Activated naive CD8-positive, alpha-beta T cell treated with anti-CD3 and anti-CD28 coated beads for 36 hours (primary cell): ENCODE measurements at places on chromosomes 7 and 10. TPM values are rescaled to one million over a fixed set of nuclear protein-coding genes. Genes with fewer than 3 reads are reported as not detected.

- H3K27me3 ChIP-seq = peaks cover 6% of the 10 kb centered on the region
- no peaks in the 10 kb centered on the region for H3K4me1 ChIP-seq
- no peak for DNase-seq
- H3K27ac ChIP-seq = no peak overlapping the region
Measured at GRCh38 chr7:103680161-103681144, 234.4 kb upstream of the SLC26A5 start.

Gene VAX1
- total RNA-seq = not detected

GRCh38 chr7:105246256-105246655 lies 142.5 kb downstream of the SRPK2 start:
- no peak overlapping the region for H3K4me3 ChIP-seq
- no peak for DNase-seq
- H3K4me1 ChIP-seq = peaks cover 19% of the 10 kb centered on the region
- no peak overlapping the region for H3K27ac ChIP-seq
- H3K36me3 ChIP-seq = peaks cover 10% of the 10 kb centered on the region
- H3K27me3 ChIP-seq = no peaks in the 10 kb centered on the region

DNA sequence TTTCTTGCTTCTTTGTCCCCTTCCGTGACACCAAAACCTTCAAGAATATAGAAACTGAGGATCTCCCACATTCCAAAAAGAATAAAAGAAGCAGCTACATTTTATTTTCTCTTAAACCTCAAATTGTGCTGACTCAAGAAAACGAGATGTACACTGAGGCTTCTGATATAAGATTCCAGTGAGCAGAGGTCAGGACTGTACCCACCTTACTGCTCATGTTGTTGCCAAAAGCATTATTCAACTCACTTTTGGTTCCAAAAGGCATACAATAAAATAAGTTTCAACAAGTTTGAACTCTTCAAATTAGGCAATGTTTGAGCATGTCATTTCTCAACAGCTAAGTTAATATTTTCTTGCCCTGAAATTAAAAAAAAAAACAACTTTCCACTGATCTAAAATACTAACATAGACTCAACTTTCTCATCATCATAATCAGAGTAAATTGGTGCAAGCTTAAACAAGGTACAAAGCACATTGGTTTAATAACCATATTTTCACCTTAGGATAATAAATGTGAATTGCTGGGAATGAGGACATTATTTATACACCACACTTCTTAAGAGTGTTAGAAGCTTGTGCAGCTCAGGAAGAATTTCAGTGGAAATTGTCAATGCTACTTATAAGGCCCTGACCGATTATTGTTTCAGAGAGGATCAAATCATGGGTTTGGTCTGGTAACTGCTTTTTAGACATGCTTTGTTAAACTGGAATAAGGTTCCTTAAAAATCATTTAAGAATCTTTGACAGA lies 629.0 kb upstream of the IGFBP3 start:
- H3K27me3 ChIP-seq = no peaks in the 10 kb centered on the region
- H3K4me1 ChIP-seq = no peaks in the 10 kb centered on the region
- no peak overlapping the region for H3K27ac ChIP-seq
- H3K36me3 ChIP-seq = no peaks in the 10 kb centered on the region
- no peak for DNase-seq
- no peak overlapping the region for H3K4me3 ChIP-seq

- no peak for DNase-seq
- peaks cover 31% of the 10 kb centered on the region for H3K4me1 ChIP-seq
- H3K27me3 ChIP-seq = no peaks in the 10 kb centered on the region
- peaks cover 49% of the 10 kb centered on the region for H3K36me3 ChIP-seq
Measured at GRCh38 chr7:937856-938484, 16.5 kb downstream of the ADAP1 start.
